ENCODE measurements at places on chromosomes 5 and 9. TPM values are rescaled to one million over a fixed set of nuclear protein-coding genes. Genes with fewer than 3 reads are reported as not detected.

Gene DAP
- total RNA-seq = 62.1 TPM

Gene ASS1
- 17.7 TPM for total RNA-seq

Gene MSANTD3
- total RNA-seq = 75.2 TPM

Gene TXNDC8
- not detected for total RNA-seq

Gene AHRR
- 4.3 TPM for total RNA-seq

Gene DPP7
- 123 TPM for total RNA-seq

Gene CAPSL
- total RNA-seq = not detected

Gene RLN1
- total RNA-seq = not detected
